ENCODE measurements at places on chromosomes 2 and 18.
A peak's percentile ranks its signal among the peaks of the same experiment; 100 is the strongest.

DNA sequence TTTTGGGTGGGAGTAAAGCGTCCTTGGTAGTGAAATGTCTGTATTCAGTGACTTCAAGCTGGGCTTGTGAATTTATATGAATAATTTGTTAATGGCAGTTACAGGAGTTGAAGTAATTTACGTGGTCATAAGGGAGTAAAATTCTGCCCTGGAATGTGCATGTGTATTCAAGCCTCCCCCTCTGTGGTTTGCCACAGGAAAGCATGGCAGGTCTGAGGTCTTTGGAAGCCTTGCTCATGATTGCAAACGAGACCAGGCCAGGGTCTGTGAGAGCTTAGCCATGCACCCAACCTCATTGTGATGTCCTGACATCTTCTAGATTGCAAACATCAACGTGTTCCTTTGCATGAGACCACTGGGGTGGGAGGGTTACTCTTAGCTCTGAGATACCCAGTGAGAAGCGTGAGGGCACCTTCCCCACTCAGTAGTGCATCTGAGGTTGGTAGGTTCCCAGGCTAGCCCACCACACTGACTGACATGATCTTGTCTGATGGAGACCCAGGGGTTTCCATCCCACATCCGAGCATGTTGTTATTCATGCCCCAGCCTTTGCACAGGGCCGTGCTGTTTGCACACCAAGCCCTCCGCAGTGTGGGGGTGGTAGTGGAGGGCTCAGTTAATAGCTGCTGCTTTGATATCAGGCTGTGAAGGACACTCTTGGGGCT is 216.5 kb downstream of the KLHL29 start:
- DNase-seq = no peak

- DNase-seq = no peak
Measured at GRCh38 chr2:102510791-102511575, 38.0 kb downstream of the SLC9A4 start.

DNA sequence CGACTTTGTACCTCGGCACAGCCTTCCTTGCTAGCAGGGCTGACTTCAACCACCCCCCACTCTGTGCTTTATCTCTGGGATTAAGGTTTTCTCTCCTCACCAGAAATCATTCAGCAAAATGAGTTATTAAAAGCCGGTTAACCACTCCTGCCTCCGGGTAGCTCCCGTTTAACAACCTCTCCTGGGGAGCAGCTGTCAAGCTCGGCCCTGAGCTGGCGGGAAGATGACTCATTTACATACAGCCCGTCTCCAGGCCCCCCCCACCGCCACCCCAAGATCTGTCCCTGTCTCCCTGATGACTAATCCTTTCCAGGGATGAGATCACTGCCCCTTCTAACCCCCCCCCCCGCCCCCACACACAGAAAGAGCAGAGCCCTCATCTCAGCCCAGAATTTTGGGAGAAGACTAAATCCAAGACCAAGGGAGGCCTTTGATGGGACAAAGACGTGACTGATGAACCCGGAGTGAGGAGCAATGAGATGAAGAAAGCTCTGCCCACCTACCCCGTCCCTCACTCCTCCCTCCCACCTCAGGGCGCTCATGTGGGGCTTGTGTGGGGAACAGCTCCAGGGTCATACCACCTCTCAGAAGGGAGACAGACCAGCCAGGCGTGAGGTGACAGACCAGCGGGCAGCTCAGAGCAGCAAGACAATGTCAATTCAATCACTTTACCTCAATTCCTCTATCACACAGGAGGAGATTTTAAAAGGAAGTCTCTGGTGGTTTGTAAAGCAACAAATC is 131.4 kb downstream of the MSH2 start:
- DNase-seq = no peak

- peak; percentile 13 for DNase-seq
Measured at GRCh38 chr2:131493199-131493968, 1.2 kb upstream of the MZT2A start.

DNA sequence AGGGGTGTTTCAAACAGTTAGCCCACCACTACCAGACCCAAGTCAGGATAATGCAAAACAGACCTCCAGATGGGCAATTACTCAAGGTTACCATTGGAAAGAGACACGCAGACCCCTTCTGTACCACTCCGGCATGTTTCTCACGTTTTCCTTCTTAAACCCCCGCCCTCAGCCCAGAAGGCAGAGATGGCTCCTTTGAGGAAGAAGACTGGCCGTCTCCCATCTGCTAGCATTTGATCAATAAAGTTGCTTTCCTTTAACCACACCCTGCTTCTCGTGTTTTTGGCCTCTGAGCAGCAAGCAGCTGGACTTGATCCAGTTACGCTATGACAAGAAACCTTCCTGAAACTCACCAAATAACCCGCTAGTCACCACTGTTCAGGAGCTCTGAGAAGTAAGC is 1012.4 kb upstream of the GYPC start:
- DNase-seq = no peak

DNA sequence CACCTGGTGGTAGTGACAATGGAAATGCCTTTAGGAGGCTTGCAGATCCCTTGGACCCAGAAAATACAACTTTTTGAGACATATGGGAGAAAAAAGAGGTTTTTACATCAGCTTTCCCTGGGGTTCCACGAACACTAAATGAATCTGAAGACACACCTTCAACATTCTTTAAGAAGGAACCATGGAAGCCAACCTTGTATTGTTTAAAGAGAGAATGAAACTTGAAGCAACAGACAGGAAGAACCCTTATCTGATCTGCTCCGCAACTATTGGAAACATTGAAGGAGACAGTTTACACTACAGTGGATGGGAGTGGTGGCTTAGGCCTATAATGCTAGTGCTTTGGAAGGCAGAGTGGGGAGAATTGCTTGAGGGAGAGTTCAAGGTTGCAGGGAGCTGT is 190.4 kb downstream of the LAMA1 start:
- no peak for DNase-seq

- no peak for DNase-seq
Measured at GRCh38 chr18:3514312-3515216, 64.6 kb downstream of the TGIF1 start.

- DNase-seq = no peak
Measured at GRCh38 chr2:54572262-54572635, 116.1 kb downstream of the SPTBN1 start.
